Choroid plexus epithelial cell (primary cell): ENCODE measurements at places on chromosomes 12 and 14.

DNA sequence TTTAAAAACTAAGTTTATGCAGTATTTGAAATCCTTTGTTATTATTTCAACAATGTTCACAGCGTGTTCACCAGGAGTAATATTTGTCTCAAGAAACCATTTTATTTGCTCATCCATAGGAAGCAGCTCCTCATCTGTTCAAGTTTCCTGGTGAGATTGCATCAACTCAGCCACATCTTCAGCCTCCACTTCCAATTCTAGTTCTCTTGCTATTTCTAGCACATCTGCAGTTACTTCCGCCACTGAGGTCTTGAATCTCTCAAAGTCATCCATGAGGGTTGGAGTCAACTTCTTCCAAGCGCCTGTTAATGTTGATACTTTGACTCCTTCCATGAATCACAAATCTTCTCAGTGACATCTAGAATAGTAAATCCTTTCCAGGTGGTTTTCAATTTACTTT lies 18.0 kb downstream of the CLEC9A start:
- no peak for DNase-seq

DNA sequence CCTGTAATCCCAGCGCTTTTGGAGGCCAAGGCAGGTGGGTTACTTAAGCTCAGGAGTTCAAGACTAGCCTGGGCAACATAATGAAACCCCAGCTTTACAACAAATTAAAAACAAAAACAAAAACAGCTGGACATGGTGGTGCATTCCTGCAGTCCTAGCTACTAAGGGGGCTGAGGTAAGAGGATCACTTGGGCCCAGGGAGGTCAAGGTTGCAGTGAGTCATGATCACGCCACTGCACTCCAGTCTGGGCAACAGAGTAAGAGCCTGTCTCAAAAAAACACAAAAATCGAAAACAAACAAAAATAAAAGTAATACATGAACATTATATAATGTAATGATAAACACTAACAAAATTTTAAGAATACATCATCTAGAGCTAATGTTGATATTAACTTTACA lies 46.2 kb upstream of the GRIP1 start:
- DNase-seq, result peak; percentile 54

DNA sequence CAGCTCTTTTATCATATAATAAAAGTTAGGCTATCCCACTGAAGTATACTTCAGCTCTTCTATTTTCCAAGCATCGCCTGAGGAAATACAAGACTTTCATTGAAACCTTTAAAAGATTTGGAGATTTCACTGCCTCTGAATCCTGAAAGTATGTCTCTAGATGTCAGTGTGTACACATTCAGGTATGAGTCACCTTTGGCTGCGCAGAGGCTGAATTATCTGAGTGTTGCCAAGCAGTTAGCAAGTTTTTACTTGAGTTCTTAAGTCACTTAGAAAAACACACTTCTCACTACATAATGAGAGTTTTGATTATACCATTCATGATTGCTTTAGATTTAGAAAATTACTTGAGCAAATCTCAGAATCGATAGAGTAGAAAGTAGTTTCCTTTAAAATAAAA lies 210.3 kb downstream of the TMTC2 start:
- DNase-seq, result peak; percentile 55

GRCh38 chr14:32085845-32086383 lies 8.8 kb downstream of the ARHGAP5 start:
- no peak for DNase-seq

DNA sequence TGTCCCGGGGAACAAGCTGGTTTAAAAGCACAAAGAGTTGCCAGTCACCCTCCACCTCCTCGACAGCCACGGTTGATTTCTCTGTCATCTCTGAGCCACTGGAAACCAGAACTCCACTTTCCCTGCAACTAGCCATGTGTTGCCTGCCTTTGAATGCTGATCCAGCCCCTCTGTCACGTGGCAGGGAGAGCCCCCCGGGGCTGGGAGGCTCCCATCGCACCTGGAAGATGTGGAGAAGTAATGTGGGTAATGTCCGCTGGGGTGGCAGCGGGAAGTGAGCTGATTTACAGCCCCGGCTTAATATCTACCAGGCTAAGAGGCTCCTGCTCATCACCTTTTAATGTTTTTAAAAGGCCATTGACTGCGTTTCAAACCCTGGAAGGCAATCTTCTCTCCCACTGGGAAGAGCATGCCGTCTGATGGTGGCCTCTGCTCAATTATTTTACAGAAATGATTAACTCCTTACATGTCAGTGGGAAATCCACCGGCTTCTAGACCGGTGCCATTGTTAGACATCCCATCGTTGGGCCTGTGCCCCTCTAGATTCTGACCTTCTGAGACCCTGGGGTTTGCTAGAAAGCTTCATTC lies 7.4 kb downstream of the PRIMA1 start:
- DNase-seq, result no peak

DNA sequence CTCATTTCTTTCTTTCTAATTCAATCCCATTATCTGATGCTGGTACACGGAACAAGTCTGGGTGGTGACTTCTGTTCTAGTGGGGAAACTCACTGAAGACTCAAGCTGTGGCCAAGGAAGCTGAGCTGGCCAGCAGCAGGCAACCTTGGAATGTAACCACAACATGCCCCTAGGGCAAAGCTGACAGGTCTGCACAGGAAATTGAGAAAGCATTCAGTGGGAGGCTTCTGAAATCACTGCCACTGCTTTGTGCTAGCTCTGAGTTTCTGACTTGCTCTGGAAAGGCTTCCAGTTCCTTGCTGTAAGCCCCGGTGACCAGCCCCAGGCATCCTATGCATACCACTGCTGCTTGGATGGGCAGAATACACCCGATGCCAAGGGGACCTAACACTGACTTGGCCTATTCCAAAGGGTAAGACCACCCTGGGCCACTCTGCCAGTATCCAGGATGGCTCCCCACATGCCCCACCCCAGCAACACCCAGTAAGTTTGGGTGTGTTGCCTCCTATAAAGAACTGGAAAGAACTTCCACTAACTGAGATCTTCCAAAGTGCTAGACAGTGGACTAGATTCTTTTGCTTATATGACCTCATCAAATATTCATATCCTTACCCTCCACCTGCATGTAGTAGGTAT lies 84.5 kb upstream of the CDKN3 start:
- DNase-seq, result peak; percentile 94

GRCh38 chr14:100408350-100409002 lies 85.3 kb downstream of the SLC25A47 start:
- peak; percentile 93 for DNase-seq
